ENCODE measurements at places on chromosomes 7 and 10.
A peak's percentile ranks its signal among the peaks of the same experiment; 100 is the strongest.

GRCh38 chr10:117071286-117072050 is 66.5 kb upstream of the SHTN1 start:
- DNase-seq = no peak

- no peak for DNase-seq
Measured at GRCh38 chr7:142010952-142011548, 15.4 kb downstream of the MGAM start.

GRCh38 chr7:82665966-82666507 is 222.5 kb upstream of the CACNA2D1 start:
- DNase-seq = no peak

DNA sequence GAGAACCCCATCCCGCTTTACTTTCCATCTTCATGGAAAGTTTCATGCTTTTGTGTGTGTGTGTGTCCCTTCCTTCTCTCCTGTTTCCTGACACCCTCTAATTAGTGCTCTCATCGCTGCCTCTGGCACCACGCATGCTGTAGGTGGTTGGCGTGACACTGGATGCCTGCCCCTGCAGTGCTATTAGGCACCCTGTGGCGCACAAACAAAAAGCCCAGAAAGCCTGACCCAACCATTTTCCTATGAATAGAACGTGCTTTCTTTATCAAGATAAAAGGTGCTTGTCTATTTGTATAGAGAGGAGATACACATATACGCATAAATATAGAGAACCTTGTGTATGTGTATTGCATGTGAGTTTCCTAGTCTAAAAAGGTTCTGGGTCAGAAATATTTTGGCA is 120.8 kb upstream of the CDCA7L start:
- no peak for DNase-seq

DNA sequence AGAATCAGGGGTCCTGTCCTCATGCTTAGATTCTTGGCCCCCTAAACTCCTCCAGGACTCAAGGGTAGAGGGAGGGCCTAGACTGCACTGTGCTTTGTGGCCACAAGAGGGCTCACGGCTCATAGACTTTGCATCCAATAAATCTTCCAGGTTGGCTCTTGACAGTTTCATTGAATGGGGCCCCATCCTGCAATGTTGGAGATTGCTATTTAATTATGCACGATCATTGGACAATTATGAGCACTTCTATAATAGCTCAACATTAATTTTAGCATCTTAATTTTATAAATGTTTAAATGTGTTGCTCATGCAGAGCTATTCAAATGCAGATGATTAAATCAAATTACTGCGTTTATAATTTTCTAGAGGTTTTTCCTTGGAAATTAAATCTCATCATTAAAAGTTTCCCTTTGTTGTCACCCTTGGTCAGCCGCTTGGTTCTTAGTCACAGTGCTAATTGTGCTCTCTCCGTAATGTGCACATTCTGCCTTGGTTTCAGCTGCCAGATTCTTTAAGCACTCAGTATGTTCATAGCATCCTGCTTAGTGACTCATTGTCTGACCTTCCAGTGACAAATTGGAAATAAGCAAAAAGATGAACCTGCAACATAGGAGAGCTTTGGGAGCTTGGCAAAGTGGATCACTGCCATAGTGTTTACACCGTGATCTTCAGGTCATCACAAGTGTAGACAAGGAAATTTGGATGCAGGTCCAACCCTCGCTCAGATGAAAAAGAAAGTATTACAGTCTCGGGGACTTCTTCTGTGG is 33.4 kb upstream of the PLPP4 start:
- no peak for DNase-seq

- no peak for DNase-seq
Measured at GRCh38 chr7:114620208-114620607, 205.6 kb downstream of the FOXP2 start.

DNA sequence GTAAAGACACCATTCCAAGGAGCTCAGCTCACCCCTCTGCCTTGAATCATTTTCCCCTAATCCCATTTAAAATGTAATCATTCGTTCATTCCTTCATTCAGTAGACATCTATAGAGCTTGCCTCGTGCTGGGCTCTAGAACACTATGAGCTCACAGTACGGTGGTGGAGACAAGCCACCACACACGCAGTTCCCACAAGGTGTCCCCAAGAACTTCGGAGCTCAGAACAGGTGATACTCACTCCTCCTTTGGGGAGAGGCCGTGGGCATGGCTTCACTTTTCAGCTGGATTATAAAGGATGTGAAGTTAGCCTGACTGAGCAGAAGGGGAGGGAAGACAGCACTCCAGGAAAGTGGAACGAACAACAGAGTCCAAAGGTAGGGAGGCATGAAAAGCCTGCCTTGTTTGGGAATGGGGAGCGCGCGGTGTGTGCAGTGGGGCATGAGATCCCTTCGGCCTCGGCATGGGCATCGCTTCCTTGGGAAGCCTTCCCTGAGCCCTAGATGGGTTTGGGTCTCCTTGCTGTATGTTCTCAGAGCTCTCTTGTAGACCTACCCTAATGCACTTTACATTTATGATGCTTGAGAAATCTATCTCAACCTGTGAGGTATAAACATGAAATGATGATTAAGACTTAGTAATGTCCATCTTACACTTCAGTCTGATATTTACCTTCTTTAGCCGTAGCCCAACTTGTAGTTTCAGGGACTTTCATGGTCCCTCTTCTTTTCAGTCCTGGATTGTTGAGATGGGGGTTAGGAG is 809 bp upstream of the OGA start:
- DNase-seq = no peak

GRCh38 chr7:25985196-25985595 is 166.8 kb upstream of the NFE2L3 start:
- no peak for DNase-seq

DNA sequence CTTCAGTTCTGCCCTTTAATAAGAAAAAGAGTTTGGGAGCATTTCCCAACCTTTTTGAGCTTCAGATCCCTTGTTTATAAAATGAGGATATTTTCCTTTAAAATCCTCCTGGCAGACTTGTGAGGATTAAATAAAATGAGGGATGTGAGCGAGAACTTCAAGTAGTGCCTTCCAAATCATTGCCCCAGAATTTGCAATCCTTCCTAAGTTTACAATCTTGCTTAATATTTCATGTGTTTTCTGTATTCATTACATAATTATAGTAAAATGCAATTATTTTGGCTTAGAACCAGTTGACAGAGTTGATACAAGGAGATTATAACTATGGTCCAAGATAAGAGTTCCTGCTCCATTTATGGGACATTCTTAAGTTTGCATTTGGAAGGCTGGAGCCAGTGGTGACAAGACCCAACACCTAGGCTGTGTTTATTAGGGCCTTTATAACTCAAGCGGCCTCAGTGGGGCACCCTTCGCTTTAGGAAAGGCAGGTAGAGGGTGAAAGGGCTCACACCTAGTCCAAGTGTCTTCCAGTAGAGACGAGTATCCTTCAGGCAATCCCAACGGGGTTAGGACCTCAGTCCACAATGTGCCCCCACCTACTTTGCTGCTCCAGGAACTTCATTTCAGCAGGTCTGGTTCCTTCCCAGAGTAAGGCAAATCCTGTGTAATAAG is 317.5 kb downstream of the WDR11 start:
- DNase-seq = no peak

GRCh38 chr7:7732621-7733281 is 14.3 kb upstream of the RPA3 start:
- DNase-seq = peak; percentile 23

DNA sequence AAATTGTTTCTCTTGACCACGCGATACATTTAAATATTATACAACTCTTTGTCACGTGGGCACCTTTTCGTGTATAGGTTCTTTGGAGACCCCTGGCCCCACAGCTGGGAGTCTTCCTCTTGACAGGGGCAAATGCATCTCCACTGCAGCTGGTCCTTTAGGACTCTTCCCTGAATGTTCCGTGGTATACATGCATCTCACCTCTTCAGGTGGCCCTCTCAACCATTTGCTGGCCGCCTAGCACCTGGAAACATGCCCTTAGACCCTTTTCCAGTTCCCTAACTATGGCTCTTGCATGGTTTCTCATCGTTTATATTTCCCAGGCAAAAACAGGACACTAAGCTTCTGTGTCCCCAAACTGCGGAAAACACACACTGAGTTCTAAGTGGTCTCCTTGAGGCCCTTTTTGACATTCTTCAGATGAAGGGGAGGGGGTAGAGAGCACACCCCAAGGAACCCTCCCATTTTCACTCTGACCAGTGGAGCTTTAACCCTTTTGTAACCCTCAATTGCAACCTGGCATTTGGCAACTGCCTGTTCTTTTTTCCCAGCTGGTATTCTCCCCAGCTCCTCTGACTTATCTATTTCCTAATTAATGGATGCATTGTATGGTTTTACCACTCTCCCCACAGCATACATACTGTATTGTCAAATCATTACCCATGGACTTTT is 20.6 kb downstream of the HNRNPA2B1 start:
- no peak for DNase-seq

- no peak for DNase-seq
Measured at GRCh38 chr7:44534501-44534900, 6.6 kb downstream of the NPC1L1 start.

DNA sequence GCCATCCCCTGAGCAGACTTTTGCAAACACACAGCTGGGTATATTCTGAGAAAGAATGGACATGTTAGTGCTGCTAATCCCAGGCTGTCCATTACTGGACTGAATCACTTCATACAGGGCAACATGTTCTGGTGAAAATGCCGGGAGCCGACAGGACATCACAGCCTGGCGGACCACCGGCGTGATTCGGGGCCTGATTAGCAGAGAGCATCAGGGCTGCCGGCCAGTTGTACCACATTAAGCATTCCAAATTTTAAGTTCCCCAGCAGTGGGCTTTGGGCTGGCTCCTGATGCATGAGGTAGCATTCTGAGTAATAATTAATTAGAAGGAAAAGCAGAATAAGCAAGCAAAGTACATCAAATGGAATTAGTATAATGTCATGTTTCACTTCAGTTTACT is 229.0 kb downstream of the GRID1 start:
- DNase-seq = no peak

GRCh38 chr7:117143580-117143979 is 179.3 kb downstream of the WNT2 start:
- no peak for DNase-seq

- DNase-seq = peak; percentile 19
Measured at GRCh38 chr10:48224979-48225560, 49.4 kb downstream of the FRMPD2 start.

- no peak for DNase-seq
Measured at GRCh38 chr10:64142395-64142794, 621.2 kb downstream of the REEP3 start.

GRCh38 chr7:42734568-42734967 is 177.3 kb downstream of the C7orf25 start:
- no peak for DNase-seq

DNA sequence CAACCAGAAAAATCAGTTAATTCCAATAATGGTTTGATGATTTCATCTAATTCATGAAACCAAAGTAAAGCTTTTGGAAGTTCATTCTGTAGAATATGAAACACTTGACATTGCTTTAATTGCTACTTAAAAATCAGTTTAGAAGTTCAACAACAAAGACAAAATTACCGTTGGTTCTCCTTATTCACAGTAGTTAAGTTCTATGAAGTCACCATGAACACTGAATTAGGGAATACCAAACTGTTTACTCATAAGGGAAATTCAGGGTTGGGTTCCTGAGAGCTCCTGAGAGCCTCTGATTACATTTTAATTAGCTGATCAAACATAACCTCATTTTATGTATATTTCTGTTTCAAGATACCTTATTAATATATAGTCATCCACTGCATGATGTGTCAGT is 46.2 kb downstream of the ZNF438 start:
- no peak for DNase-seq

- no peak for DNase-seq
Measured at GRCh38 chr10:49761201-49761788, 828 bp downstream of the OGDHL start.

- DNase-seq = no peak
Measured at GRCh38 chr7:51789489-51789888, 472.9 kb upstream of the COBL start.

- no peak for DNase-seq
Measured at GRCh38 chr10:9301554-9301953, 1247.1 kb downstream of the GATA3 start.

DNA sequence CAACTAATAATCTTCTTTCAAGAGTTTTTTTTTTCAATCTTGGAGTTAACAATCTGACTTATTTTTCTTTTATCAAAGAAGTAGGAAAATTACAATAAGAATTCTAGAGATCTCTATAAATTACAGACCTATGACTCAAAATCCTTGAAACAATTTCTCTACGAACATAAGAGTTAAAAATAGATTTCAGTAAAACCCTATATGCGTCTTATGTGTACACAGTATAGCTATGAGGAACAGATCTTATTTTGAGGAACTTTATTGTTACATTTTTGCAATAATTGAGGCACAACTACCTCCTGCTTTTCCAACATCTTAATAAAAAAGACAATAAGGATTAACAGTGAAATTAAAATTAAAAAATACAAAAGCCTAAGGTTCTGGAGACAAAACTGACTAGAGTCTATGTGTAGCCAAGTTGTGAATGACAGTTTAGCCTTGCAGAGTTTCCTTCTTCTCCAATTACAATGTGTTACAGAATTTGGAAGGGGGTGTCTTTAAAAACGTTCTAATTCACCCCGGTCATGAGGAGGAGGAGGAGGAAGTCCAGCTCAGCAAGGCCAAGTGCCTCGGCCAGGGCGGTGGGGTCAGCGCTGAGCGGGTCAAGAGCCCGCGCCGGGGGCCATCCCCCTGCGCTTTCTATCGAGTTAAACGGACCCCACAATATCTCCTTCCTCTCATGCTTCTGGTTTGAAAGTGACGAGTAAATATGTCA is 40.5 kb downstream of the AMZ1 start:
- DNase-seq = no peak

DNA sequence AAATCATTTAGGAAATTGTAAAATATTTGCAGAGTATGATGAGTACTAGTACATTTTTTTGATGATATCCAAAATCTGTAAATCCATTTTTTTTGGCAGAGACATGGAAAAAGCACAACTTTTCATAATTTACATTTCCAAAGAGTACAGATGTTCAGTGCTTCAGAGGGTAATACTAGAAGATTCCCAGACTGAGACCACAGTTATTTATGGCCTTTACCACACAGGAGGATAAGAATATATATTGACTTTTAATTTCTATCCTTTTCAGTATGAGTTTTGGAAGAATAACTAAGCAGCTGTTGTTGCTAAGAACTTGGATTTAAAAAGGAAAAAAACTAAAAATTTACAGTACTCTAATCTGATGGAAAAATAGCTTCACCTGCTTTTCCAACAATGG is 61.9 kb downstream of the HGF start:
- no peak for DNase-seq

DNA sequence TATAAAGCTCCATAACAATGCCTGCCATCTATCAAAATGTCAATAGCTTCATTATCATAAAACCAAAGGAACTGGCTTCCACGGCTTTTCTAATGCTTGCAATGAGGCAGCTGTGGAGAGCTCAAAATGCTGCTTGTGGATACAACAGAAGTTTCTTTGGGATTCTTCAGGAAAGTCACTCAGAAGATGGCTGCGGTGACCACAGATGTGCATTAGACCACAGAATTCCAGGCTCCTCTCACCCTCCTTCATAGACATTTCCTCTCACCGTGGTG is 77.2 kb downstream of the CDCA7L start:
- DNase-seq = no peak

GRCh38 chr10:101780187-101780817 is 2.9 kb downstream of the NPM3 start:
- no peak for DNase-seq

DNA sequence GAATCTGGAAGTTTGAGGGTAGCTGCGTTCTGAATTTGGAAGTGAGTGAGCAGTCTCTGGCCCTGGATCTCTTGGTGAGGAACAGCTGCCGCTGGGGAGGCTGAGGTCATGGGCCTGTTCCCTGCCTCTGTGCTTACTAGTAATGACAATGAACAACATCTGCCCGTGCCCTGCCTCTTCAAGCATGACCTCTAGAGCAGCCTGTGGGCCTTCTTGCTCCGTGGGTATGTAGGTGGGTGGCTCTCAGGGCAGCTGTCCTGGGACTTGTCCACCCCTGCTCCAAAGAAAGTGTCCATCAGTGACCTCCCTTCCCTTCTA is 186.2 kb downstream of the CXCL12 start:
- no peak for DNase-seq

Data from HS-27A (cell line).